LNCaP clone FGC (cell line): ENCODE measurements at places on chromosomes 1 and 21.

DNA sequence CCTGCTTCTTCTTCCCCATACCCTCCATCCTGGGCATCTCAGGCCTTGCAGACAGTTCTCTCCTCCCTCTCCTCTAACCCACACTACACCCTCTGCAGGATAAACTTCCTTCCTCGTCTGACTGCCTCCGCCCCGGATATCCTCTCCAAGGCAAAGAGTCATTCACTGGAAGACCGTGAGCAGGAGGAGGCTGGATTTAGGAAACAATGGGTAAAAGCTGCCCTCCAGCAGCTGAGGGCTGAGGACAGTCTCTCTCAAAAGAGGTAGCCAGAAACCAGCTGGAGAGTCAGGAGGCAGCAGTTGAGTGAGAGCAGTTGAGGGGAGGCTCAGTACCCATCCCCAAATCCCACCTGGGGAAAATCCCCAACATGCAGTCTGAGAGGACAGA is 1.4 kb downstream of the CSRP1 start:
- DNase-seq = no peak

DNA sequence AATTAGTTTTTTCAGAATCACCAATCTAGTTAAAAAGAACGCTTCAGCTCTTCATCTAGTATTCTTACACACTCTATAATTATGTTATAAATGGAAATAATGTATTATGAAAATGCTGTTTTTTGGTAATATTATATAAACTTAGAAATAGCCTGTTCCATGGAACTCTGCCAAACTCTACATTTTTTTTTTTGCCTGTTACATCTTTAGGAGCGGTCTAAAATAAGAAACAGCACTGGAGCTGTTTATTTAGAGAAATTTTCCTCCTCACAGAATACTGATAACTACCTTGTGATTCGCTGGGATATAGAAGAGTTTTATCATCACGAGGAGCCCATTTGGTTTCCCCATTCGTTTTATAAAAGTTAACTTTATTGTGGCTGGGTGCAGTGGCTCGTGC is 58.5 kb downstream of the PKN2 start:
- DNase-seq = no peak

DNA sequence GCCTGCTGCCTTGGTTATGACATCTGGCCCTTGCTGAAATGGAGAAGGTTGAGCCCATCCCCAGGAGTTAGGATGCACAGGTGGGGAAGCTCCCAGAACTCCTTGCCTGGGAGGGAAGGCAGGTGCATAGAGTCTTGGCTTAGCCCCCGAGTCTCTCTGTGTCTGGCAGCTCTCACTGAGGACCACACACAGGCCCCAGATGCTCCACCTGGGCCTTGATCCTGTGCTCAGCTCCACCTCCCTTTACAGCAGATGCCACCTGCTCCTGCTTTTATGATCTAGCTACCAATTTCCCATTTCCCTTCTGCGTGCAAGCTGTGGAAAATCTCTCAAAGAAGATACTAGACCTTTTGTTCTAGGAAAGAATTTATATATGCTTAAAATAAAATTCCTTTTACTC is 28.8 kb upstream of the KCNJ6 start:
- DNase-seq = no peak

DNA sequence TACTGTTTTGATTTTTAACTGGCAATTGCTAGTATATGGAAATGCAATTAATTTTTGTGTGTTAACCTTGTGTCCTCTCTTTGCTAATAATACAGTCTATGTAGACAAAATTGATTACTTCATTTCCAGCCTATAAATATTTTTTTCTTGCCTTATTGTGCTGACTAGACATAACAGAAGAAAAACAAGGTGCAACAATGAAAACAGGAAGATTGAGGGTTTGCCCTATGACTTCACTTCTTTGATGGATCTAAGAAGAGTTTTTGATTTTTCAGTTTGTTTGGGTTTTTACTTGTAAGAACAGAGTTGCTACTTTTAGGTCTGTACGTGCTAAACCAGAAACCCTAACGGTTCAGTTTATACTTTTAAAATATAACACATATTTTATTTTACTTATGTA is 8.5 kb upstream of the CNIH4 start:
- DNase-seq = no peak

DNA sequence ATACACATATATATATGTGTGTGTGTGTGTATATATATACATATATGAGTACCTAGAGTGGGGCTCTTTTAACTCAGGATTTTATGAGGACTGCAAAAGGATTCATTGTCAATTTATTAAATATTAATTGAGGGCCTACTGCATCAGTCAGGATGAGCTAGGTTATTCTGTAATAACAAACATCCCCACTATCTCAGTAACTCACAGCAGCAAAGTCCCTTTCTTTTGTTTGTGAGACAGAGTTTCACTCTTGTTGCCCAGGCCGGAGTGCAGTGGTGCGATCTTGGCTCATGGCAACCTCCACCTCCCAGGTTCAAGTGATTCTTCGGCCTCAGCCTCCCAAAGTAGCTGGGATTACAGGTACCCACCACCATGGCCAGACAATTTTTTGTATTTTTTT is 63.8 kb upstream of the FAM20B start:
- no peak for DNase-seq

DNA sequence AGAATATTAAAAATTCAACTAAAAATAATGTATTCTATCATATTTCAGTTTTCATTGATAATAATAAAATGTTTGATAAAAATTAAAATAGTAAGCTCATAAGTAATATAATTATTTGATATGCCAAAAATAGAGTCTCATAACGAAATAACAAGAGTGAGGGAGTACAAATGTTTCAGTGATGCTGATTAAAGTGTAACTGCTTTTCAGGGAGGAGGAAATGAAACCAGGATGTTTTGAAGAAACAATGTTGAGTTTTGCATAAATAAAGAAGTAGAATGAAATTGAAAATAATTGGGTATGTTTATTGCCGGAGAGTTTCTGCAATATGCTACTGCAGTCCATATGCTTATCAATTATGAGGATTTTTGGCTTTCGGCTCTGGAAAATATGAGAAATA is 1159.8 kb upstream of the ADGRL2 start:
- DNase-seq = no peak

- DNase-seq = no peak
Observed at GRCh38 chr1:9448132-9449109, 90.8 kb upstream of the SLC25A33 start.

DNA sequence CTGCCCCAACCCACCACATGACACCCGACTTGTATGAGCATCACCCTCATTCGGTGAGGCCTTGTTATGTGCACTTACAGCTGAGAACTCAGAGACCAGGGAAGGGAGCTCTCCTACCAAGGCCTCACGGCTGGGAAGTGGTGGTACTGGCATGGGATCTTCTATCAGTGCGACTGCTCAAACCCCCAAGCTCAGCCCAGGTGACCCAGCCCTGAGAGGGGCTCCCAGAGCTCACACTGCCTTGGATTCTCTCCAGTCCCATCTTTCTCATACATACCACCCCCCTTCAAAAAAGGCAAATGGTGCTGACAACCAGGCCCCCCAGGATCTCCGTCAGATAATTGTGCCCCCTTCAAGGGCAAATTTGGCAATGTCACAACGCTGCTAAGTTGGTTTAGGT is 777 bp upstream of the PLA2G2F start:
- no peak for DNase-seq

GRCh38 chr1:30809514-30810263 is 52.1 kb upstream of the LAPTM5 start:
- no peak for DNase-seq

- DNase-seq = no peak
Observed at GRCh38 chr1:241591317-241591716, 48.9 kb downstream of the CHML start.

- DNase-seq = no peak
Observed at GRCh38 chr1:245718123-245718522, 563.3 kb downstream of the KIF26B start.

- DNase-seq = no peak
Observed at GRCh38 chr1:24643363-24644099, 429 bp downstream of the SRRM1 start.

- DNase-seq = no peak
Observed at GRCh38 chr1:79133774-79134364, 127.3 kb upstream of the ADGRL4 start.

DNA sequence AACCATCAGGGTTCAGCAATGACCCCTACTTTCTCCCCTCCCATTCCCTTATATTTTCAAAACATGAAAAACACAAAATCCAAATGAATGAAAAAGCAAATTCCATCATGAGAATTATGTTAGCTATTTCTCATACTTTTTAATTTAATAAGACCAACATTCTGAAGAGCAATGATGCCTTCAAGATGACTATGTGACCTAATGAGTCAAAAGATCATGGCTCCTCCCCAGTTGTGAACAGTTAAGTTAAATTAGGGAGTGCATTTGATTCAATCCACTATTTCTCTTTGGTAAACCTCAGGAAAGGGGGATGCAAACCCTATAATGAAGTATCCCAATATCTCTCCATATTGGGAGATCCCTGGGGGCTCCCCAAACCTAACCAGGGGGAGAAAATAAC is 36.5 kb downstream of the PUM1 start:
- DNase-seq = no peak

- DNase-seq = peak; percentile 17
Observed at GRCh38 chr1:30525971-30526651, 197.3 kb downstream of the MATN1 start.

GRCh38 chr1:183097438-183098051 is 74.3 kb downstream of the LAMC1 start:
- DNase-seq = no peak

DNA sequence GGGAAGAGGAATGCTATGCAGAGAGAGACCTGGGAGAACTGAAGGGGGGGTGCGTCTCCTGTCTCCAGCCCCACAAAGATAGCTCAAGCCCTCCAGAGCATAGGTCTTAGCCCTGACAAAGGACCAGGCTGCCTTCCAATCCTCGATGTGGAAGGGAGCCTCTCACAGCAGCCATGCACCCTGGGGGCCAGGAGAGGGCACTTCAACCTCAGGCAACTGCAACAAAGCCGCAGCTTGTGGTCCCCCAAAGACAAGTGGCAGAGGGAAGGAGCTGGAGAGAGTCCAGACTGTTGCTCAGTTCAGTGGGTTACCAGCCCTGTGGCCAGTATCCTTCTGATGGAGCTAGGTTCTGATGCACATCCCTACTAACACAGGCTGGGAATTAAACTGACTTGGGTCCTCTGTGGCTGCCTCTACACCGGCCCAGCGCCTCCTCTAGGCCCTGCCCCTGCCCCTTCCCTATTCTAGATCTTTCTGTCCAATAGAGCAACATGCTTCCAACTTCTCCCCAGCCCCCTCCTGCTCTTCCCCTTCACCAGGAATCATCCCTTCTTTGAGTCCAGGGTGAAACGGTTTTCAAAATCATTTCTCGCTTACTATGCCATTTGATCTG is 100.7 kb upstream of the SPATA6 start:
- DNase-seq = no peak

GRCh38 chr1:220511785-220512184 is 16.2 kb upstream of the MARK1 start:
- DNase-seq = no peak

GRCh38 chr1:51863384-51863783 is 15.1 kb downstream of the NRDC start:
- DNase-seq = no peak

DNA sequence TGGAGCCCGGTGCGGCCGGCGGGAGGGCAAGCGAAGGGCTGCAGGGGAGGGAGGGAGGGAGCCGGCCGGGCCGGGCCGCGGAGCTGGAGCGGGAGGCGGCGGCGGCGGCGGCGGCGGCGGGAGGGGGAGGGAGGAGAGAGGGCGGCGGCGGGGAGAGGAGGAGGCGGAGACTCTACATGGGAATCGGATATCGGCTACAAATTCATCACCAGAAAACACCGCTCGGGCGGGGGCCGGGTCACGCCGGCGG is at the start of gene AKT3:
Gene AKT3 (minus strand): TSS at position 42 of the 250 bp plus-strand sequence. CDS start 7,073 bp downstream, outside the sequence.
- DNase-seq = no peak

GRCh38 chr1:29200906-29201594 is 19.4 kb upstream of the SRSF4 start:
- no peak for DNase-seq

- DNase-seq = no peak
Observed at GRCh38 chr1:16130827-16131226, 25.0 kb downstream of the EPHA2 start.

GRCh38 chr21:42532466-42533181 is 19.0 kb downstream of the SLC37A1 start:
- DNase-seq = no peak

DNA sequence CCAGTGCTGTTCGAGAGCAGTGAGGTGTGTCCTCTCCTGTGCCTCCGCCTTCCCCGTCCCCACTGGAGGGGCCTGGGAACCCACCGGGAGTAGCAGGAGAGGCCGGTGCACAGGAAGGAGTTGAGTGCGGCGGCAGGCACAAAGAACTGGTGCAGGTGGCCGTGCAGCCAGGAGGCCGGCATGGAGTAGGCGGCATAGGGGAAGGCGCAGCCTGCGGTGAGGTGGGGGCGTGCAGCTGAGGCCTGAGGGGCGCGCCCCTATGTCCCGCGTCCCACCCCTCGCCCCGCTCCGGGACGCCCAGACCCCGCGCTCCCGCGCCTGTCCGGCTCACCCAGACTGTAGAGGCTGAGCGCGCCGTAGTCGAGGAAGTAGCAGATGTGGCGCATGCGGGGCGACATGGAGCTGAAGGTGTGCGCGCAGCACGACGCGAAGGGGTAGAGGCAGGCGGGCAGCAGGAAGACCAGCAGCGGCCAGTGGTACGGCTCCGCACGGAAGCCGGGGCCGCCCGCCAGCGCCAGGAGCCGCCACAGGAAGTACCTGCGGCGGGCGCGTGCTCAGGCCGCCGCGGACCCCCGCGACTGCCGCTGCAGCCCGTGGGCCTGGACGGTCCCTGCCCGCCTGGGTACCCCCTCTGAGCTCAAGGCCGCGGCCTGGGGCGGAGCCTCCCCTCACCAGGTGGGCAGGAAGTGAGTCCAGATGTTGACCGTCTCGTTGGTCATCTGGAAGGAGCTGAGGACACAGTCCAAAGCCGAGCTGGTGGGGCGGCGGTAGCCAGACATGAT is 2.2 kb downstream of the PAQR6 start:
- DNase-seq = no peak

- DNase-seq = no peak
Observed at GRCh38 chr1:218394416-218394815, 49.3 kb downstream of the TGFB2 start.

- no peak for DNase-seq
Observed at GRCh38 chr1:222331765-222332164, 216.1 kb downstream of the HHIPL2 start.

DNA sequence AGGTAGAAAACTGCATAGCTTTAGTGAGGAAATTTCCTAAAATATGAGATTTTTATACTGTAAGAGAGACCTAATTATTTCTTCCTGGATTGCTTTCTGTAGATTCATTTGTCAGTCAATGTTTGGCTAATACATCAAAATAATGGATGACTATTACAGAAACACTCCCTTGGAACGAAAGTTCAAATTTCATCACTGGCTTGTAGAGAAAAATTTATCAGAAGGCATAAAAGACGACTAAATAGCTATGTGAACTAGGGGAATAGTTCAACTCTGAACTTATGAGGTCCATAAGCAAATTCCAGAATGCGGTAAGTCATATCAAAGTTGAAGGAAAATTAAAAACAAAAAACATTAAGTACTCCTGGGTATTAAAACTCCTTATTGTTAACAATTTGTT is 36.0 kb downstream of the WNT2B start:
- no peak for DNase-seq

GRCh38 chr1:76110666-76111065 is 36.1 kb downstream of the ST6GALNAC3 start:
- DNase-seq = no peak

GRCh38 chr1:54782156-54782555 is 17.8 kb upstream of the PARS2 start:
- no peak for DNase-seq

- DNase-seq = no peak
Observed at GRCh38 chr1:911875-912739, 11.6 kb upstream of the SAMD11 start.
